ENCODE measurements at places on chromosomes 4 and X.

- no peak for DNase-seq
These were observed 47.5 kb upstream of the FAM120C start for GRCh38 chrX:54230435-54231148.

DNA sequence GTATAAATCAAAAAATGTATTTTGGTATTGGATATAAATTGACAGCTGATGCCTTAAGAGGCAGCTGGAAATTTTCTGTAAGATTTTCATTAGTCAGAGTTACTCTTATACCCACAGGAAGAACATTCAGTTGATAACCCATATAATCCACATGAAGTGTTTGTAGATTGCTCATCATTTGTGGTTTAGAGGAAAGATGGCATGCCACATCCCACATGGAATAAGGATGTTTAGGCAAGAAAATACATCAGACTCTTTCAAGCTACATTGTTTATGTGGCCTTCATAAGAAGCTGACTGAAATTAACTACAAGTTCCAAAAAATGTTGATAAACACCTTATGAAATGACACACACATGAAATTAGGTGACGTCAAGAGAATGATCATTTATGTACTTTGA is 56.6 kb downstream of the AREG start:
- DNase-seq: no peak

- DNase-seq: no peak
These were observed 64.0 kb upstream of the CLDN34 start for GRCh38 chrX:9903146-9903545.

GRCh38 chr4:137200322-137200721 is 332.0 kb downstream of the PCDH18 start:
- DNase-seq: no peak

DNA sequence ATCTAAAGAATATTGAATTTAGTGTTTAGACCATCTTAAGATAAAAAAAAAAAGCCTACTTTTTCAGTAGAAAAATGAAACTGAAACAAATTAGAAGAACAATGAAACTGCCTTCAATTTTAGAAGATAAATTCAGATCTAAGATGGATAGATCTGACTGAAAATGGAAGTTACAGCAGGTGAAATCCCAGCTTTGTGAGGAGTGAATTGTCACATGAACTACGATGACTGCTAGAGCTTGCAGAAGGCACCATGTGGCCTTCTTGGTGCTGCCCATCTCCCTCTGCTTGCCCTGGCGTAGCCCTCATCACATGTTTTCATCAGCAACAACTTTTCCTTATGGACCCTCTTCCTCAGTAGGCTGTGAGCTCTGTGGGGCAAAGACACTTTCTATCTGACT is 51.4 kb upstream of the EMCN start:
- no peak for DNase-seq

GRCh38 chrX:40174001-40174853 is 76.5 kb upstream of the BCOR start:
- DNase-seq: peak; percentile 64

DNA sequence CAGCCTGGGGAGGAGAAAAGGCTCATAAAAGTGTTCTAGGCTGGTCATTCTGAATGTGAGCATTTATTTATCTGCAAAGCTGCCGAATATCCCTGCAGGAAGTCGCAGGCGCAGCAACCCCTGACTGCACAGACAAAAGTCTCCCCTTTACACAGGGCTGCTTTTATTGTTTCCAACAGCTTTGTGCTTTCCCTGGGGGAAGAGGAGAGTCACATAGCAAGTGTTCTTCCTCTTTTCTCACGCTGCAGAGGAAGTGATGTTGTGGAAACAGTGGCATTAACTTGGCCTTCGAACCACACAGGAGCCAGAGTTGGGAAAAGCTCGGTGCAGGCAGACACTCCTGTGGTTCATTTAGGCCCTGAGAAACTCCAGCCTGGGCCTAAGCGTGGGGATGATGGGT is 81.5 kb upstream of the BCOR start:
- no peak for DNase-seq

DNA sequence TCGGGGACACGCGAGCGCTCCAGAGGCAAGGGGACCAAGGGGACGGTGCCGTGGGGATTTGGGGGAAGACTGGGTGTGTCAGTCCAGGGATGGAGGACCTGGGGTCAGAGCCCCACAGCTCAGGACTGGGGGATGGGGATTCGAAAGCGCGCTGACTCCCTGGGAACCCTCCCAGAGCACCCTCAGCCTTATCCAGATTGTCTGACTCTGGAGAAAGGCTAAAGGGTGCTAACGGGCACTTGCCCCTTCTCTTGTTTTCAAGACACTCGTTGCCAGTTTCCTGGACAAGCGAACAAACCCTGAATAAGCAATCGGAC is 1.1 kb downstream of the DOCK11 start:
- no peak for DNase-seq

DNA sequence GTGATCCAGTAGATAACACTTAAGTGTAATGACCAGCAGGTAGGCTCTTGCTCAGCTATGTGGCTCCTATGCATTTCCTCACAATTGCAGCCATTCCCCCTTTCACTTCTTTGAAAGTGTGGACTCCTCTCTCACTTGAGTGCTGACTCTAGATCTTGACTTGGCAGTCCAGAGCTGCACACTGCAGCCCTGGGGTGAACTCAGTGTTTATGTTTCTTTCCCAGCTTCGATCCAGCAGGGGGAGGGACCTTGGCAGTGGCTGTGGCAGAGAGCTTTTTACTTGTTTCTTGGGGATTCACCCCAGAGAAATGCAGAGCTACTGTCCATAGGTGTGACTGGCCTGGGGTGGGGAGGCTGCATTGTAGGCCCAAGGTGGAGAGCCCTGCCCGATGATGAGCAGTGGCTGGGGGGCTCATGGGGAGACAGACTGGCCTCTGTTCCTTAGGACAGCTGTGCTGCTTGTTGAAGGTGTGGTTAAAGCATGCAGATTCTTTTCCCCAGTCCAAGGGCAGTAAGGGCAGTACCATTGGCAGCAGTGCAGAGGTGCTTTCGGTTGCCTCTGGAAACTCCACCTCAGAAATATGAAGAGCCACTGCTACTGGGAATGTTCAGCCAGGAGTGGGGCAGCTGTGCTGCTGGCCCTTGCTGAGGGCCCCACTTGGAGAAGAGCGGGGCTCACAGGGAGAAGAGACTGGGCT is 134.7 kb downstream of the SH3BGRL start:
- no peak for DNase-seq

GRCh38 chrX:129983575-129984110 is 1.2 kb downstream of the BCORL1 start:
- DNase-seq: no peak

GRCh38 chr4:104815665-104816064 is 321.0 kb upstream of the CXXC4 start:
- no peak for DNase-seq

- DNase-seq: peak; percentile 64
These were observed 33.5 kb upstream of the DCX start for GRCh38 chrX:111445485-111445884.

GRCh38 chr4:31678356-31678755 is 958.2 kb downstream of the PCDH7 start:
- no peak for DNase-seq

DNA sequence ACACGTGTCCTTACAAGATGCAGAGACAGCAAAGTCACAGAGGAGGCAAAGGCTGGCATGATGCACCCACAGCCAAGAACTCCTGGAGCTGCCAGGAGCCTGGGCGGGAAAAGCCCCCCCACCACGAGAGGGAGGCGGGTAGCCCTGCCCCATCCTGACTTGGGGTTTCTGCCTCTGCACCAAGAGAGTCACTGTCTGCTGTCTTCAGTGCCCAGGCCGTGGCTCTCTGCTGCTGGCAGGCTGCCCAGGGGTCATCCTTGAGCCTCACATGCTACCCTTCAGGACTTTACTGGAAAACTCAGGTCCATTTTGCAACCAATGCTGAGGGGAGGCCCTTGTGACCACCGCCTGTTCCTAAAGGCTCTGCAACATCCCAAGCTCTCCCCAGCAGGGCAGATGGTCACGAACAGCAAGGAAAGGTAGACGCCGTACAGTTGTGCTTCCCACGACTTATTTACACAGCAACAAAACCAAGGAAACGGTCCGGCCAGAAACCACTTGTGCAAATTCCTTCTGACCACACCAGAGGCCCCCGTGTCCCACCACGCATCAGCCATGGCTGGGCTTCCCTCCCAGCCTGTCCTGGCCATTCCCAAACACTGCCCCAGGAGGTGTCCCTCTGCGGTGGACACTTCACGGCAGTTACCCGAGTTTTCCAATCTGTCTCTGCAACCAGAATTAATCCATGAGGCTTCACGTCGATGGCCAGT is 56.9 kb downstream of the ACOX3 start:
- DNase-seq: no peak

- DNase-seq: no peak
These were observed 1.6 kb downstream of the KCTD8 start for GRCh38 chr4:44446801-44447562.

DNA sequence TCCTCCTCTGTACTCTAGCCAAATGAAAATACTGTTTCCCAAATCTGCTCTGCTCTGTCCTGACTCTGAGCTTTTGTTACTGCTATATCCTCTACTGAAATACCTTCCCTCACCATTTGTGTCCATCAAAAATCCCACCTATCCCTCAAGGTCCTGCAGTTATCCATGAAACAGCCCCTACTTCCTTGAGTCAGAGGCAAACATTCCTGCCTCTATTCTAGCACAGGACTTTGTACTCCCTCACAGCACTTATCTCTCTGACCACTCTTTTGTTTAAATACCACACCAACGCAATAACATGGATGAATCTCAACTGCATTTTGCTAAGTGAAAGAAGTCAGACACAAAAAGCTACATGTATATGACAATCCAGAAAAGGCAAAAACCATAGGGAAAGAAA is 10.5 kb upstream of the RNF128 start:
- no peak for DNase-seq

- DNase-seq: no peak
These were observed 115.9 kb downstream of the CPZ start for GRCh38 chr4:8708401-8709021.

DNA sequence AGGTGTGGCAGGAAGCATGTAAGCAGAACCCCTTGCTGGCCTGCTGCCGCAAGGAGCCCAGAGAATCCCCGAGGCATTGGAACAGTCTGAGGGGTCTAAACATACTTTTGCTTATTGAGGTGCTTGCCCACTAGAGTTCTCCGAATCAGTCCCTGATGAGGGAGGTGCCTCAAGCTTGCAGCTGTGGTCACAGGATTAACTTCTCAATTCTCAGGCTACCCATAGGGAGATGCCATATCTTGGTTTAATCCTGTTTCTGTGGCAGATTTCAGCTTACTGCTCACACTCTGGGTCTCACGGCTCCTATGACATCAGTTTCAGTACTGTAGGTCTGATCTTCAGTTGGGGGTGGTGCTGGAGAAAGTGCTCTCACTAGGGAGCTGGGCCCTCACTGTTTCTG is 39.9 kb downstream of the CCNG2 start:
- no peak for DNase-seq

GRCh38 chrX:34223574-34223973 is 91.5 kb upstream of the FAM47A start:
- DNase-seq: no peak

DNA sequence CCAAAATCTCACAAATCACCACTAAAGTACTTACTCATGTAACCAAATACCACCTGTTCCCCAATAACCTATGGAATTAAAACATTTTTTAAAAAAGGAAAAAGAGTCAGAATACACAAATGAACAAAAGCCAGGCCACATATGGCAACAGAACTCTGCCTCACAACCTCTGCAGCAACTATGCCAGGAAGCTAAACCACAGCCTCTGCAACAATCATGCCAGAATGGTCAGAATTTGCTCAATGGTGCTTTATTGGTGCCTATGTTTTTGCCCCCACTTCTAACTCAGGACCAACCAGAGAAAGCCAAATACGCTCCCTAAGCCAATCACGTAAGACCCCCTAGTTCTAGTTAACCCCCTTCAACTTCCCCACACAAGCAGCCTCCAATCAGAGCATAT is 69.6 kb downstream of the HOPX start:
- DNase-seq: no peak

DNA sequence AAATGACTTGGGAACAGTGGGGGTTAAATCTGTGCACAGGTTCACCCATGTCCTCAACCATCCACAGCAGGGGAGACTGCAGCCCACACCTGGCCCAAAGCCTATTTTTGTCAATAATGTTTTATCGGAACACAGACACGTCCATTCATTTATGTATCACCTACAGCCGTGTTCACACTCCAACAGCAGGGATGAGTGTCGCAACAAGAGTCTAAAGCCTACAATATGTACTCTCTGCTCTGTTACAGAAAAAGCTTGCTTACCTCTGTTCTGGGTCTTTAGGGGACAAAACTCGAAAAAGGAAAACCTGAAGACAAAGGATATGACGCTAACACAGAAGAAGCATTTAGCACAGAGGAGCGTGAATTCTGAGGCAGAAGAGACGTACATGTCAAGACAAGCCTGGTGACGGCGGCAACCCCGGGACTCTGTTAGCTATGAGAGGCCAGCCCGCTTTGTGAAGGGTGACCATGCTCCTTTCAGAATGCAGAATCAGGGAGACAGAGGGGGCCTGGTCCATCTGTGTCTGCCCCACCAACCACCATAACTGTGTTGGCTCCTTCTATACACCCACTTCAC is 45.5 kb downstream of the AFAP1 start:
- no peak for DNase-seq

- no peak for DNase-seq
These were observed 48.5 kb upstream of the GRIA2 start for GRCh38 chr4:157172011-157172410.

DNA sequence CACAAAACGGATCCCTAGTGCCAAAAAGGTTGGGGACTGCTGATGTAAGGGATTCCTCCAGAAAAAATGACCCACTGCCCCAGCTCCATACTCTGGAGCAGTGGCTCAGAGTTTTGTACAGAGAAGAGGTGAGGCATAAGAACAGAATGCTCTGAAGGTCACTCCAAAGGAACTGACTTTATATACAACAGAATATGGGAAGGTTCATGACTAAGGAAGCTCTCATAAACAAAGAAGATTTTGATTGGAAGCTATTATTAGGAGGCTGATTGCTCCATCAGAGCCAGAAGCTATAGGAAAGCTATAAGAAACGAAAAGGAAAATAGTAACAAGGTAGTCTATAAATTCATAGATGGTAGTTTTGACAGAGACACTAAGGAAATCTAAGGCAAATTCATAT is 203.1 kb downstream of the SLC7A11 start:
- DNase-seq: no peak

- DNase-seq: peak; percentile 85
These were observed 106.8 kb upstream of the RAI2 start for GRCh38 chrX:17967888-17968287.

GRCh38 chrX:55005256-55005655 is 5.1 kb downstream of the APEX2 start:
- DNase-seq: no peak

DNA sequence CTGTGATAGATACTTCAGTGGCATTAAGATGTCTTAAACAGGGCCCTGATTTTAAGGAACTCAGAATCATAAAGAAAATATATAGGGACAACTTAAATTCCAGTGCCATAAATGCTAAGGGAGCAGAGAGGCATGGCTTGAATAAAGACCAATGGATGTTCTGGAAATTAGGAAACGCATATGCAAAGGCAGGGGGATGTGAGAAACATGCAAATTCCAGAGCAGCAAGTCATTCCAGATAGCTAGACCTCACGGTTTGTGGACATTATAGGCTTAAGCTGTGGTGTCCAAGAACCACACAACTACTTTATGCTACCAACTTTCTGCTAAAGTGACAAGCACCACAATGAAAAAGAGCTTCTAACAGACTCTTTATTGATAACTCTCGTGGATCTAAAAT is 132.6 kb upstream of the ANK2 start:
- no peak for DNase-seq

GRCh38 chr4:111789901-111790640 is 355.2 kb upstream of the FAM241A start:
- DNase-seq: no peak
